Stimulated activated CD8-positive, alpha-beta memory T cell treated with anti-CD3 and anti-CD28 coated beads, Interleukin-15, amount 100 ng/mL, for 4 hours (primary cell): ENCODE measurements at places on chromosomes 4 and X.

- no peak for DNase-seq
Measured at GRCh38 chrX:91122151-91122694, 312.4 kb upstream of the PABPC5 start.

- no peak for DNase-seq
Measured at GRCh38 chr4:166435449-166435848, 562.4 kb downstream of the TLL1 start.

- DNase-seq, result no peak
Measured at GRCh38 chr4:152094970-152095700, 334.3 kb upstream of the GATB start.

- no peak for DNase-seq
Measured at GRCh38 chr4:119589165-119589564, 39.4 kb downstream of the PDE5A start.

- DNase-seq, result no peak
Measured at GRCh38 chrX:72313707-72314641, 8.3 kb upstream of the CITED1 start.

- DNase-seq, result no peak
Measured at GRCh38 chr4:128649161-128649560, 160.3 kb upstream of the JADE1 start.

- no peak for DNase-seq
Measured at GRCh38 chrX:115018944-115019343, 1.5 kb upstream of the IL13RA2 start.

- DNase-seq, result no peak
Measured at GRCh38 chr4:4456351-4456750, 69.4 kb downstream of the NSG1 start.

DNA sequence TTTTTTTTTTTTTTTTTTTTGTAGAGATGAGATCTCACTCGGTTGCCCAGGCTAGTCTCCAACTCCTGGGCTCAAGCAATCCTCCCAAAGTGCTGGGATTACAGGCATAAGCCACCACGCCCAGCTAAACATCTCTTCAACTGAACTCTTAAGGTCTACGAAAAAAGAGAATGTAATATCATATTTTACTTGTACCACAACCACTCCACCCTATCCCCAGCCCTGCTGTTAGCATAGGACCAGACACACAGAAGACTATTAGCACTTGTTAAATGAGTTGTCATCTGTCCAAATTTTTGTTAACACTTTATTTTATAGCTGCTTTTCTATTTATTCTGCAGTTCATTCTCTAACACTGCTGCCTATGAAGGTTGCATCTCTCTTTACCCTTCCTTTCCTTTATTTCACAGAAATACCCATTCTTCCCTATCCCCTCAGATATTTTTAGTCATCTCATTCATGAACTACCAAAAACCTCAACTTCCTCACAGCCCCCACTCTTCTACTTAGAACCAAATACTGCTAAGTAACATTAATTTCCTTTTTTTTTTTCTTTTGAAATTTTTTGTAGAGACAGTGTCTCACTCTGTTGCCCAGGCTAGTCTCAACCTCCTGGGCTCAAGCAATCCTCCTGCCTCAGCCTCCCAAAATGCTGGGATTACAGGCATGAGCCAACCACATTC is 10.1 kb downstream of the SNX12 start:
- DNase-seq, result no peak

DNA sequence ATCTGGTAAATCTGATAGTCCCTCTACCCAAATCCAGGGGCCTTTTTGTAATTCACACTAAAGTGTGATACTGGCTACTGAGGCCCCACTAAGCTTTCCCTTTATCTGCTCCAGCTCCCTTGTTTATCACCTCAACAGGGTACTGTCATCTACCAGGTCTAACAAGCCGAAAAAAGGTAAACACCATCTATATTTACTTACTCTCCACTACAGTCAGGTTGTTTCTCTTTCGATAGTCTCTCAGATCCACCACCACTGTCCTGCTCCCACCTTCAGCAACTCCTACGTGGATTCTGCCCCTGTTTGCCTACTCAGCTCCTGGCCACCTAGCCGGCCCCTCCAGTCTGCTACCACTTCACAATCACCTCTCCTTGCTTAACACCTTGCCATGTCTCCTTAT is 3.3 kb downstream of the ITIH6 start:
- DNase-seq, result no peak

DNA sequence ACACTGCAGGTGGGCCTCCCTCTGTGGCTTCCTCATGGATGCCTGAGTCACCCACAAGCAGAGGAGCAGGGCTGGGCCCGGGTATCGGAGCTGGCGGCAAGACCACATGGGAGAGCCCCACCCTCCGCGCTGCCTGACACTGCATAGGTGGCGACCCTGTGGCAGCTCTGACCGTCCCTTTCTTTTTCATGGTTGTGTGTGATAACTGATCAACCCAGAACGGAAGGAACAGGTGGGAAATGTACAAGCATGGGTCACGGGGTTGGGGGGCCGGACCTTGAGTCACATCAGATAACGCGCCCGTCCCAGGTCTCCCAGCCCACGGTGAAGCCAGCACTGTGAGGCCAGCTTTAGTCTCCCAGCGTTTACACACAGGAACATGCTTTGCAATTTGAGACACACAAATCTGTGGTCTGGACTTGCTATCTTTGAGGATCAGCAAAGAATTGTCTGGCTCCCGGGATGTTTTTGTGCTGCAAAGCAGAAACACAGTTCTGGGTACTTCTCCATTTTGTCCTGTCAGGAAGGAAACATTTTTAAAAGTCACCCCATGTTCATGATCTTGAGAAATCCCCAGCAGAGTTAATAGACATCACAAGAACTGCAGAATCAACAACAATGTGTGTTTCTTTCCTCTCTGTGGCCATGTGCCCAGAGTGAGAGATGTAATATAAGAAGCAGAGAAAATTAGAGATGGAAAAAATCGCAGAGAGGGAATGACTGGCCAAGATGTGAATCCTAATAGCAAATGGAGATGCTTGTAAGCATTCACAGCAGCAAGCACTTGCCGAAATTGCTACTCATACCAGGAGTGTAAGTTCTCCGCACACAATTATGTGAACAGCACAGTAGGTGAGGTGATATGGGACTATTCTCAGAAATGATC is 70.1 kb upstream of the CBR4 start:
- no peak for DNase-seq

GRCh38 chr4:83552083-83552482 is 16.2 kb downstream of the GPAT3 start:
- DNase-seq, result no peak
